ENCODE measurements at places on chromosomes 11 and 22.

GRCh38 chr11:100730266-100730665 lies 43.2 kb downstream of the ARHGAP42 start:
- DNase-seq: no peak

DNA sequence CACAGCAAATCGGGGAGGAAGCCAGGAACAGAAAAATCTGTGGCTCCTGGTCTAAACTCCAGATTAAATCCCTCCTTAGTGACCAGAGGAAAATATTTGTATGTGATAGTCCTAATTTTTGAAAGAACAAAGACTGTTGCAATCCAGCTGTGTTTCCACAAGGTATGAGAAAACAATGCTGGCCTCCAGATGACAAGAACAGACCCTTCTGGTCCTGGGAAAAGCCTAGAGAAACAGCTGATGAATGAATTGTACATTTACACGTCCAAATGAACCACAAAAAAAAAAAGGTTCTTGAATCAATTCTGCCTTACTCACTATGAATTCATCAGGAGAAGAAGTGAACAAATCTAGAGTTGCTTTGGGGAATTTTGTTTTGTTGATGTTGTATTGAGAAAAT lies 63.7 kb downstream of the ETS1 start:
- no peak for DNase-seq

GRCh38 chr22:17684245-17684644 lies 45.7 kb downstream of the BCL2L13 start:
- DNase-seq: no peak

- DNase-seq: no peak
These were observed 37.6 kb upstream of the DBX1 start for GRCh38 chr11:20197881-20198280.

DNA sequence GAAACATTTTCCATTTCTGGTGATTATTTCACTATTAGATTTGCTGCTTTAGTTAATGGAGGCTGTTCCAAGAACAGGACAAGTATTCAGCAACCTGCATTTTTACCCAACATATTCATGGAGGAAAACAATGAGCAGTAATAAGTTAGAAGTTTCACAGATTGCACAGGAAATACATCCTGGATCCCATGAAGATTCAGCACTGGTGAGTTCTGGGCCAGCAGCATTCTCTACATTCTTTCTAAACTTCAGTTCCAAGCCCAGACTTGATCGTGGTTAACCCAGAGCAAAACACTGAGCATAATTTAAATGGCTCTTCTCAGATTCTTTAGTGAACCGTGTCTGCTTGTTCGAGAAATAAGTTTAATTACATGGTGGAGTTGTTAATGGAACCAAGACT lies 3.8 kb downstream of the FJX1 start:
- DNase-seq: no peak

- no peak for DNase-seq
These were observed 222.0 kb downstream of the TMEM135 start for GRCh38 chr11:87259736-87260135.

GRCh38 chr11:96964661-96965060 lies 574.8 kb downstream of the JRKL start:
- no peak for DNase-seq

DNA sequence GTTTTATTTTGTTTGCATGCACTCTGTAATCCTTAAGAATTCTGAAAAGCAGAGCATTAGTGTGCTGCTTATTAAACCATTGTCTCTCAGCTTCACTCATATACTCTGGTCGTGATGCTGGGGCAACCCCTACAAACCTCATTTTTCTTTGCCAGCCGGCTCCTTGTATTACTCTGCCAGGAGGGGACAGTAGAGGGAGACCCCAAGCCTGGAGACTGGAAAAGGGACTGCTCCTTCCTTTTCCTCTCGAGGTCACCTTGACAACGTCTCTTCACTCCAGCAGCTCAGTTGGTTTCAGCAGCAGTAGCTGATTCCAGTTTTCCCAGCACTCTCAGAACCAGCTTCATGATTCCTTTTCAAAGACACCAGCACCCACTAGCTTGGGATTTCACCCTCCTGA lies 2.8 kb upstream of the JHY start:
- no peak for DNase-seq

- DNase-seq: no peak
These were observed 272.5 kb downstream of the SBF2 start for GRCh38 chr11:10021563-10021962.

GRCh38 chr11:68424101-68424632 lies 36.4 kb upstream of the PPP6R3 start:
- no peak for DNase-seq

DNA sequence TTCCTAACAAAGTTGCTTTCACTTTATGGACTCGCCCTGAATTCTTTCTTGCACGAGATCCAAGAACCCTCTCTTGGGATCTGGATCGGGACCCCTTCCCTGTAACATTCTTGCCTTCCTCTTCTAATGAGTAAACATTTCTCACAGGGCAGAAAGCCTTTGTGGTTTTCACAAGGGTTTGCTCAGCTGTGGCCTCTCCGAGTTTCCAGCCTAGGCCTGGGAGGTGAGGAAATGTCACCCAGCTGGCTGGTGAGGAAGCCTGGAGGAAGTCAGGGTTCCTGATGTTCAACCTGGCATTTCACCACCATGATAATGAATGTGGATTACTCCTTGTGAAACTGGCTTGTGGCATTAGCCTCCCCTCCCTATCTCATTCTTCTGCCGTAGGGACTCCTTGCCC lies 224.9 kb downstream of the DSCAML1 start:
- DNase-seq: no peak

DNA sequence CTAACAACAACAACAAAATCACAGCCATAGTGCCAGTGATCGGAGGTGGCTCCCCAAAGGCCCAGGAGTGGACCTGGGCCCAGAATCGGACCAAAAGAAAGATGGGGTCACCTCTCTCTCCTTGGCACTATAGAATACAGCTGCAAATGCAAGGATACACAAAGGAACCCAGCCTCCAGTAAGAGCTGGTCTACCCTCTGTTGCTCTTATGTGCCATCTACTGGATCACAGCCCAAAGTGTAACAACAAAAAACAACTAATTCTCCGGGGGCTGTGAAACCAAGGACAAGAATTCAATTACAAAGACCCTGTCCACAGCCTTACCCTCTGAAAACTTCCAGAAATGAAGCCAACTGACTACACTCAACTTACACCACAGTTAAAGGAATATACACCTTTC lies 21.6 kb downstream of the OR8G5 start:
- DNase-seq: no peak

- no peak for DNase-seq
These were observed 17.6 kb upstream of the CD81 start for GRCh38 chr11:2359557-2359956.

- DNase-seq: no peak
These were observed 74.3 kb downstream of the MICAL2 start for GRCh38 chr11:12184699-12185098.

DNA sequence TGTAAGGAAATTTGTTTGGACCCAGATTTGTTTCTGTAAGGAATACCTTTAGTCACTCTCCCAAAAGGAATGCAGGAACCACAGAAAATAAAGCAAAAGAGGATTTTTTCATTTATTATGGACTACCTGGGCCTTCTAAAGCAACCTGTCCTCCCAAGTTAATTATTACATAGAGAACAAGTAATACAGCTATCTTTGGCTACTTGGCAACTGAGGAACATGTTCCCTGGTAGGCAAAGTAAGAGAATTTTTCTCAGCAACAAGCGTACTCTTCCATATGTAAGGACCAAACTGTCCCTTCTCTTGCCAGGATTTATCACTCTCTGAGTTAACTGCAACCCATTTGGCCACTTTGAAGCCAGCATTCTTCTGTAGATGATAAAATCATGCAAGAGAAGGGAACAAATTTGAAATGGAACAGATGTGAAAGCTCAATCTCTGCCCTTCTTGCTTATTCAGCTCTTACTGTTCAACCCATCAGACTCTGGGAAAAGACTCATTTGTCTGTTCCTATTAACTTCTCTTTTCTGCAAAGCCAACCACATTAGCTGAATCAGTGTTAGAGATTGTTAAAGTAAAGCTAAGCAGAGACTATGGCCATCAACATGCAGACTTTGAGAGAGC lies 190.2 kb downstream of the SWAP70 start:
- DNase-seq: no peak

DNA sequence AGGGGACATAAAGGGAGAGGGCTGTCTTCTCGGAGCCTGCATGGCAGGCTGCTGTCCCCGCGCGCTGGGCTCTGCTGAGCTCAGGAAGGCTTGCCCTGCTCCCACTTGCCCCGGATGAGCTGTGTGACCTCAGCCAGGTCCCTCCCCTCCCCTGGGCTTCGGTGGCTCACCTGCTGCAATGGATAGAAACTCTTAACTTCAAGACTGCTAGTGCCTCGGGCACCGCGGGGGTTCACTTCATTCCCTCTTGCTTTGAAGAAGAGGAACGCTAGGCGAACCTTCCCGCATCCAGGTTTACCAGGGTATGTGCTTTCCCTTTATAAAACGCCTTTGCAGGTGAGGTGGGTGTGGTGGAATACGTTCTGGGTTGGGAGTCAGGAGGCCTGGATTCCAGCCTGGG lies 115.0 kb downstream of the PHF21B start:
- DNase-seq: no peak

All from keratinocyte (primary cell).